ENCODE measurements at places on chromosomes 6 and 20.

DNA sequence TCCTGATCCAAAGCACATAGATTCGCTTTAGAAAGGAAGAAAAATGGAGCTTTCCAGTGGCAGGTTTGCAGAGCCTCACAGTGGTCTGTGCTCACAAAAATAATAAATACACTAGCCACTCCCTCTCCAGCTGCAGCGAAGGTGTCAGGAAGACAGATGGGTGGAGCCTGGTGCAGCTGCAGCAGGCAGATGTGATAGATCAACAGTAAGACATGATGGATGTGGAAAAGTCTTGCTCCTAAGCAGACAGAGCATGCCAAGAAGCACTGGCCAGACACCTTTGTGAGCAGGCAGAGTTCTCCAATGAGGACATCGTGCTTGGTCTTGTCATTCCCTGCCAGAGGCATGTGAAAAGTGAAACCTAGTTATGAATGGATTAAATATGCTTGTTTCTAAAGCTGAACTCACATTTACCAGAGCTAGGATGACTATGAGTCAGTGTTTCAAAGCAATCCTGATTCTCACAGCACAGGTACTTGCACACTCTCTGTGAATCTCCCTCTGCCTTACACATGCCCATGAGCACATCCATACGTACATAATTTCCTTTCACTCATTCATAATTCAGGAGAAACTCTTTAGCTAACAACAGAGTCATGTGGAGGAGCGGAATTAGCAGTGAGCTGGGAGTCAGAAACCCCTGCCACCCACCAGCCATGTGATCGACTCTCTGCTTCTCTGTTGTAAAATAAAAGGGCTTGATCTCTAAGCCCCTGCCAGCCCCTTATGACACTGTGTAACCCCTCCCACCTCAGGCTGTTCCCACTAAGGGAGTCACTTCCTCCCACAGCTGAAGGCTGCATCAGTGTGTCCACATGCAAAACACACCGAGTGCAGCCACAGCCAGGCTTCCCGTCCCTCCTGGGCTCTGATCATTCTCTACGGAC lies 111.2 kb downstream of the SCML4 start:
- DNase-seq = peak; percentile 29

GRCh38 chr20:7693761-7694160 lies 246.5 kb downstream of the HAO1 start:
- DNase-seq = no peak

GRCh38 chr6:13694562-13694961 lies 17.1 kb downstream of the RANBP9 start:
- no peak for DNase-seq

GRCh38 chr20:46025376-46025783 lies 3.6 kb upstream of the SLC12A5 start:
- DNase-seq = no peak

Data from B cell (primary cell).